ENCODE measurements at places on chromosomes 5 and 9.

GRCh38 chr5:55994998-55995914, 493 bp upstream of the IL6ST start:
- peak; percentile 97 for DNase-seq

DNA sequence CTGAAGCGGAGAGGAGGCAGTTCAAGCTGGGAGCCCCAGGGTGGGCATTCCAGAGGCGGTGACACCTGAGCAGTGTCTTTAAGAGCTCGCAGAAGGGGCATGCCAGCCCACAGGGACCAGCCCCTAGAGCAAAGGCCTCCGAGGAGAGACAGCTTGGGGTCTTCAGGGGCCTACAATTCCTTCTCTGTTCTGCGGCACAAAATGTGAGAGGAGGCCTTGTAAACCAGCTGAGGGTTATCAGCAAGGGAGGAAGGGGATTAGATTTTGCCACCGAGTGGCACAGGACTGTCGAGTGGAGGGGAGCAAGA, 505 bp upstream of the SIGMAR1 start:
- no peak for DNase-seq

GRCh38 chr9:111759762-111760639, 34.7 kb downstream of the SHOC1 start:
- DNase-seq, result no peak

DNA sequence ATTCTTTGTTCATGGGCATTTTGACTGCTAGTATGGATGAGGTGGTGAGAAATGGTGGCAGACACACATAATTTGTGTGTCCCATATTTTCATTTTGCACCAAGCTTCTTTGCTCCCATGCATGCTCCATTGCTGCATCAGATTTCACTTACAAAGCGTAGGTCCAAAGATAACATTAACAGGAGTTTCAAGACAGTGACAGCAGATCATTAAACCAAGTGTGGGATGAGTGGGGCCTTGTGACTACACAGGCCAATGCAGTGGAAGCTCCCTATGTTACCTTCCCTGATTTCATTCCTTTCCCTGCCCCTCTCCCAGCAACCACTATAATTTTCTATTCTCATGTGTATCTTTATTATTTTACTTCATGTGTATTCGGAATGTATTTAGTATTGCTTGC, 142.0 kb downstream of the AOPEP start:
- DNase-seq, result no peak

GRCh38 chr5:2946315-2946714, 194.8 kb upstream of the IRX2 start:
- DNase-seq, result no peak

- no peak for DNase-seq
Observed at GRCh38 chr5:115360046-115360685, 63.7 kb upstream of the CCDC112 start.

GRCh38 chr5:118544887-118545449, 443.4 kb downstream of the DTWD2 start:
- no peak for DNase-seq

GRCh38 chr5:144510845-144511579, 340.3 kb downstream of the KCTD16 start:
- DNase-seq, result no peak

DNA sequence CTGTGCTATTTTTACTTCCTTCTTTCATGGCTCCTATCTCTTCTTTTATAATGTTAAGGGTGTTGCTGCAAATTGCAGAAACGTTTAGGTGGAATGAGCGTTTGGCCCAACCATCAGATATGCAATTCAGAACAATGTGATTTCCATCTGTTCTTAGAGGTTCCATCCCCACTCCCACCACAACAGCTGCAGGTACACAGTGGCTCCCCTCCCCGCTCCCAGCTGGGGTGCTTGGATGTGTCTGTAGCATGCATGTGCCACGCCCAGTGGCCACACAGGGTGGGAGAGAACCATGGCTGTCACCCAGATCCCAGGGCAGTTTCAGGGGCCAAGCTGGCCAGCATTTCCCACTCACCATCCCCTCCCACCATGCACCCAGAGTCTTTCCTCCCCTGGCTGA, 62.2 kb downstream of the ACTL7B start:
- no peak for DNase-seq

DNA sequence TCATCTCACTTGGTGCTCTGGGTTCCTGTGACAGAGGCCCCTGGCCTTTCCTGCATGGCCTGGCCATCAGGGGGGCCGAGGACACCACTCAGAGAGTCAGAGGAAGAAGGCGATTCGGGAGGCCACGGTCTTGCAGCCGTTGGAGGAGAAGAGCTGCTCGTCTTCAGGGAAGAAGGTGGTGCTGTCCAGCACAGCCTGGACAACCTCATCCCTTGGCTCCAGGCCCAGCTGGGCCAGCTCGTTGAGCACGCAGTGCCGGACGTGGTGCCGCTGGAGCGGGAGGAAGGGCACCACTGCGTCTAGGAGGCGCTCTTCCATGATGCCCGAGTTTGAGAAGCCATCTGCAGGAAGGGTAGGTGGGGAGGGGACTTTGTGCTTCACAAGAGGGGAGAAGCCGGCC, 3.2 kb downstream of the TOR2A start:
- DNase-seq, result no peak

DNA sequence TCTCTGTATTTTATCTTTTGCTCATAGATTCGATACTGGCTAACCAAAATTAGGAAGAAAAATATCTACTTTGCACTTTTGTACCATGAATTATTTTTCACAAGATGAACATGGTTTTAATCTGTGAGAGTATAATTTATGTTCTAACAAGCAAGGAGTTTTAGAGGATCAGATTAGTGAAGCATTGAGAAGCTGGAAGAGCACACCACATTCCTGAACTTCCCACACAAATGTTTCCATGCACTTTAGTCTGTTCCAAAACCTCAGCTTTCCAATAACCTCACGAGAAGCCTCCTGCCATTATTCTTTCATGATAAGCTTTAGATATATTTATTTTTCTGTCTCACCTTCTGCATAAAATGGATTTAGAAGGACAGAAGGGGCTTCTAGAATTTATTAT, 98.7 kb upstream of the MPDZ start:
- DNase-seq, result no peak

GRCh38 chr9:127104581-127105311, 17.7 kb downstream of the ANGPTL2 start:
- DNase-seq, result no peak

DNA sequence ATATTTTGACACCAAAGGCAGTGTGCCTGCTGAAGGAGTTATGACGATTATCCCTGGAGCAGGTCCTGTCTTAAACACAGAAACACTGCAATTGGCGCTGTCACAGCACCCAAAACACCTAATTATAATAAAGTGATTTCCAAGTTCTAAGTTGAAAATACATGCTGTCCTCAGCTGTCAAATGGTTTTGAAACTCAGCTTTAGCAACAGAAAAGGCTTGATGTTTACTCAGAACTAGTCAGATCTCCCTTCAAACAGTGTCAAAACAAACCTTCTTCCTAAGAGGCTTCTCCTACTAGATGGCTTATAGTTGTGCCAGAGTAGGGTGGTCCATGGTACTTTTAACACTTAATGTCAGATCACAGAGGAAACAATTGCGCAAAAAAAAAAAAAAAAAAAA, 87.2 kb upstream of the IRX1 start:
- DNase-seq, result no peak

GRCh38 chr9:86624630-86625029, 270.4 kb upstream of the TUT7 start:
- no peak for DNase-seq

GRCh38 chr5:25439025-25439424, 794.2 kb upstream of the CDH10 start:
- no peak for DNase-seq

DNA sequence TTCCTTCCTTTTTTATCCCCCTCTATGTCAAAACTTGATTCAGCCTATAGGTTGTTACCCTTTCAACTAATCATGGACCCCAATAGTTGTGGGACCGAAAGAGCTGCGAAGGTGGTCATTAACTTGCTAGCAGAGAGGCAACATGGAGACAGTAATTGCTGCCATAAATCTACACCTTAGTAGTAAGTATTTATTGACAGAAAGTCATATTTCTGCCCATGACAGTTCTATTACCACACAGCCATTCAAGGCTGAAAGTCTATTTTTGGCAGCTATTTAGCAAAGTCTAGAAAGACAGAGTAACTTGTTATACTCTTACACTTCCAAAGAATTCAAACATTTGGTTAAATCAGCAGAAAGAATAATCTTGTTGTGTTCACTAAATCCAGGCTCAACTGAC, 236.2 kb downstream of the PRELID2 start:
- DNase-seq, result no peak

DNA sequence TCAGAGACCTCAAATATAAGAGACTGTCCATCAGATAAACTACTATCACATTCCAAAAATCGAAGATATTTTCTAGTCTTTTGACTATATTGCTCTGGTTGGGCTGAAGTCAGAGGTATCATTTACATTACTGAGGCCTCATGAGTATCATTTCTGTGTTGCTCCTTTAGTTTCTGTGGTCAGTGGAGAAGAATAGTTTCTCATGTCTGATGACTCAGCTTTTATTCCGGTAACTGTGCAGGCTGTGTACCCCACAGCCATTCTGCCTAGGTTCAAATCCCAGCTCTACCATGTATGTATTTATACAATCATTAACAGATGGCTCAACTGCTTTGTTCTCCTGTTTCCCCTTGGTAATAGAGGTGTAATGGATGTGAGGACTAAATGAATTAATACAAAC, 179.3 kb downstream of the ALDH1A1 start:
- no peak for DNase-seq

DNA sequence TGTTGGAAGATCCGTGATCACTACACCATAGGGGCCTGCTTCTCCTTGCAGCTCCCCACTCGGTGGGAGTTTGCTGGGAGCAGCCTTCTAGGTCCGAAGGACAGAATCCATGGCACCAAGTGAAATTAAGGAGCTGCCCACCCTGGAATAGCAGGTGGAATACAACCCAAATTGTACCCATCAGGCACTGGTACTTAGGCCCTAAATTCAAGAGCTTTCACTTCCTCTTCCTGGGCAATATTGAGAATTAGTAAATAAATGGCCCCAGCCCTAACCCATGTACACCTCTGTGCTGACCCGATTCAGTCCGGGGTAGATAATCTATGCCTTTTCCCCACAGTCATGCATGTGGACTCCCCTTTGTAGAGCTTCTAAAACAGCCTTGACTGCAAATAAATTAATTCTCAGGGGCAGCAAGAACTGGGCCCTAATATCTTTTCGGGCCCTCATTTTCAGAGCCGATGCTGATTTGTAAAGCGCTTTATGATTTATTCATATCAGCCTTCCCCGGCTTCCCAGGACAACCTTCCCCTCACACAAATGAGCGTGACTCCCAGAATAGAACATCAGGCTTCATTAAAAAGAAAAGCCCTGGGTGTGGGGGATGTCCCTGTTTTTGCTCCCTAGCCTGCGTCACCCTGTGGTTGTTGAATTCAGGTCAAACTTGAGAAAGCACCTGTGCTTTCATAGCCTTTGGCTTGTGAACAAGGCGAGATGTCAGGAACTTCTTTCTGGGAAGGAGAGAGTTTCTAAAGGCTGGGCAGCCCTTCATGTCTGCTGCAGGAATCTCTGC, 126.1 kb upstream of the TBC1D2 start:
- no peak for DNase-seq

GRCh38 chr9:118038713-118039112, 334.5 kb downstream of the TLR4 start:
- no peak for DNase-seq

GRCh38 chr9:70020217-70020616, 23.4 kb upstream of the MAMDC2 start:
- DNase-seq, result no peak

GRCh38 chr5:141650851-141651727, at the start of gene FCHSD1:
FCHSD1 (minus strand) TSS chr5:141651418; CDS start chr5:141651368, 50 bp downstream.
- peak; percentile 60 for DNase-seq

DNA sequence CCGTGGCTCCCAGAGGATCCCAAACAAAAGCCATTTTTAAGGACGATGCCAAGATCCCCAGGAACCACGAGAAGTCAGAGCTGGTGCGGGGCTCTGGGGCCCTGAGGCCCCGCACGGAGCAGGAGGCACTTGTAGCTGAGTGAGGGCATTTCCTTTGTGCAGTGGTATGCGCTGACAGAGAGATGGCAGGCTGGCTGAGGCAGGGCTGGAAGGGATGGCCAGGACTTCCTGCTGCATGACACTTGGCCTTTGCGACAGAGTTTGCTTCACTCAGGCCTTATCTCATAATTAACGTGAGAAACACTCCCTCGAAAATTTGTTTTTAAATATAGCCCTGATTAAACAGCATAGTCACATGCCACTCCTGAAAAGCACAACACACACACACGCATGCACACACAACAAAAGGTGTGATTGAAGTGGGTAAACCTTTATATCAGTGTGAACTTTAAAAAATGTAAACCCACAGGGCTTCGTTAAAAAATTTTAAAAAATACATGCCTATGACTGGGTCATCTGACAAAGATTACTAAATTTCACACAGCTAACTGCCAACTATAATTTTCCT, 536.6 kb downstream of the PDE4D start:
- no peak for DNase-seq

DNA sequence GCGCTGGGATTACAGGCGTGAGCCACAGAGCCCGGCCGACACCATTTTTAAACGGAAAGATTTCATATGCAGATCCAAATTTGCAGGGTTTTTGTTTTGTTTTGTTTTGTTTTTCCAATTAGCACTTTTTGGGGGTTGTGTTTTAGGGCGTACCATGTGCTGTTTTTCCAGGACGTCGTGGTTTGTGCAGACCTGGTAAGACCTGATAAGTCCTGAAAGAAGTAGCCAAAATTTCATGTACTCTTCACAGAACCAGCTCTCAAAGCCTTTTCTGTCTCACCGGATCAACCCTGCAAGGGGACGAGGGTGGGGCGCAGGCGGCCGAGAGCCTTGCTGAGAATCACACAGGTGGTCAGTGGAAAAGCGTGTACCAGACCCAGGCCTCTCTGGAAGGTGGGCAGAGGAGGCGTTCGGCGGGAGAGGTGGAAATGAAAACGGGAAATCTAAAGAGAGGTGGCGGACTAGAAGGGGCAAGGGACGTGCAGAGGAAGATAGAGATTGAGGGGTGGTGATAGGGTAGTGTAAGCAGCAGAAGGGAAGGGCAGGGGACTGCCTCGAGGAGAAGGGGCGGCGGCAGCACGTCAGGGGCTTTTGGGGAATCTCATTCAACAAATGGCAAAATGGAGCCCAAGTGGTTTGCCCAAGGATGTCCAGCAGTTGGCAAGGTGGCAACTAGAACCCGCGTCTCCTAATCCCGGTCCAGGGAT, 1.1 kb upstream of the FAF2 start:
- DNase-seq, result no peak
